ENCODE measurements at places on chromosomes 16 and 17. TPM values are rescaled to one million over a fixed set of nuclear protein-coding genes. Genes with fewer than 3 reads are reported as not detected.

DNA sequence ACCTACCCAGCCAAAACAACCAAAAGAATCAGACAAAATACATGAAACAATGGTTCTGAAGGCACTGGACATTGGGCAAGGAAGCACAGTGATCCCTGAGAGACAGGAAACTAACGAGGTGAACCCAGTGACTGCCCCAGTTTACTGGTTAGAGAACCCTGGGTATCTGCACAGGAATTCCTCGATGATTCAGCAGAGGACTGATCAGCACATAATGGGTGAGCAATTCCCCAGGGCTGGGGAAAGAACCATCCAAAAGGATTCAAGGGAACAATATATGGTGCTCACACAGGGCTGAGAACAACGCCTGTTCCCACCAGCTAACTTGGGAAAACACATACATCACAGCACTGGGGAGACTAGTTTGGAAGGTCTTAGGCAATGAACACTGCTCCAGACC, 167.2 kb downstream of the PARN start:
- DNase-seq, result no peak

GRCh38 chr17:80929449-80929848, 62.2 kb upstream of the CHMP6 start:
- DNase-seq, result no peak

CES4A gene
- polyA plus RNA-seq, result 6.8 TPM

CDH5 gene
- polyA plus RNA-seq, result 62.7 TPM

DNA sequence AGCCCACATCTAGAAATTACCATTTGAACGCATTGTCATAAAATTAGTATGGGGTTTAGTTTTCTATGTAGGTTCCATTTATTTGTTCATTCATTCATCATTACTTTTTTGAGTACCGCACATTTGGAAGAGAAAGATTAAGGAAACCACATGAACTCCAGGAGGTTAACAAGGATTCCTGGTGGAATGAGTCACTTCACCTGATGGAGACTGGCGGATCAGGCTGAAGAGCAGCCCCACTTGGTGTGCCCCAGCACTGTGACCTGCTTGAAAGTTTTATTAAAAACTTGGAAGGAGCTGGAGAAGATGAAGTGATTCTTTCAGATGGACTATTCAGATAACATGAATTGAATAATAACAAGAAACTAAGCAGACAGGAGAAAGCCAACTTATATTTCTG, 293.6 kb upstream of the CDH11 start:
- no peak for DNase-seq

- no peak for DNase-seq
Measured at GRCh38 chr16:22933173-22933572, 119.2 kb downstream of the HS3ST2 start.

DNA sequence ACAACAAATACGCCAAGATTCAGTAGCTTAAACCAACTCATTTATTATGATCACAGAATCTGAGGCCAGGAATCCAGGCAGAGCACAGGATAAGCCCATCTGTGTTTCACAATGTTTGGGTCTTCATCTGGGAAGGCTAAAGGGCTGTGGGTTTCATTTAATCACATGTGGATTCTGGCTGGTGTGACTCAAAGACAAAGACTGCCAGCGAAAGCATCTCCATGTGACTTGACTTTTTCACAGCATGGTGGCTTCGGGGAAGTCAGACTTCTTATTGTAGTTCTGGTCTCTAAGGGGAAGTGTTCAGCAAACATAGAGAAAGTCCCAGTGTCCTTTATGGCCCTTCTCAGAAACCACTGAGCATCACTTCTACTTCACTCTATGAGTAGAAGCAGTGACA, 1014.4 kb upstream of the GOT2 start:
- no peak for DNase-seq

CRYM gene
- 9.8 TPM for polyA plus RNA-seq

KRTAP4-4 gene
- not detected for polyA plus RNA-seq

GRCh38 chr17:31794111-31794510, 64.9 kb downstream of the COPRS start:
- no peak for DNase-seq

- DNase-seq, result no peak
Measured at GRCh38 chr16:87227296-87227951, 89.8 kb downstream of the C16orf95 start.

DNA sequence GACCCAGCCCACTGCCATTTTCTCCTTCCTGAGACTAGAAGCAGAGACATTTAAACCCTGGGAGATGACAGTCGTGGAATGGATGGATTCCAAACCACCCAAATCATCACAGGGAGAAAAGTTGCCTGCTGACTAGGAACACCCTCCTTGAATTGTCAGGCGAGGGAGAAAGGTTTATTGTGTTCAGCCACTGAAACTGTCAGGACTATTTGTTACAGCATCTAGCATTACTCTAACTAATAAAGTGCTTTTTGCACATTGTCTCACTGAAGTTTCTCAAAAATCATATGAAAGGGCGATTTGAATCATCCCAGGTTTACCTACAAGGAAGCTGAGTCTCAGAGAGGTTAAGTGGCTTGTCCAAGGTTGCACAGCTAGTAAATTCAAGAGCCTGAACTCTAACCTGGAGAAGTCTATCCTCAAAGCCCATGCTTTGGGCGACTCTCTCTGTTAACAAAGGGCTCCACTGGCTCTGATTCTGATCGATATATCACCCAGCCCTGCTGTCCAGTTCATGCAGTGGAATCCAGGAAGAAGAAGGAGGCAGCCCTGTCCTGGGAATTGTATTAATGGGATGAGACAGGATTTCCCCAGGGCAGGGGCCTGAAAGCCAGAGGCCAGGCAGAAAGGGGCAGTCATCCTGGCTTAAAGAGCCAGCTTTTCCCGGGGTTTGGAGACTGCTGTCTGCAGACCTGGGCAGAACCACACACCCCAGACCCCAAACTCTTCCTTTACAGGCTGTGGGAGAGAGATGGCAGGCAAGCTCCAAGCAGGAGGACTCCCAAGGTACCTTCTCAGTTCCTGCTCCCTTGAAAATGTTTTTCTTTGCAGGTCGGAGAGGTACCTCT, 37.5 kb downstream of the IRX3 start:
- no peak for DNase-seq

DNA sequence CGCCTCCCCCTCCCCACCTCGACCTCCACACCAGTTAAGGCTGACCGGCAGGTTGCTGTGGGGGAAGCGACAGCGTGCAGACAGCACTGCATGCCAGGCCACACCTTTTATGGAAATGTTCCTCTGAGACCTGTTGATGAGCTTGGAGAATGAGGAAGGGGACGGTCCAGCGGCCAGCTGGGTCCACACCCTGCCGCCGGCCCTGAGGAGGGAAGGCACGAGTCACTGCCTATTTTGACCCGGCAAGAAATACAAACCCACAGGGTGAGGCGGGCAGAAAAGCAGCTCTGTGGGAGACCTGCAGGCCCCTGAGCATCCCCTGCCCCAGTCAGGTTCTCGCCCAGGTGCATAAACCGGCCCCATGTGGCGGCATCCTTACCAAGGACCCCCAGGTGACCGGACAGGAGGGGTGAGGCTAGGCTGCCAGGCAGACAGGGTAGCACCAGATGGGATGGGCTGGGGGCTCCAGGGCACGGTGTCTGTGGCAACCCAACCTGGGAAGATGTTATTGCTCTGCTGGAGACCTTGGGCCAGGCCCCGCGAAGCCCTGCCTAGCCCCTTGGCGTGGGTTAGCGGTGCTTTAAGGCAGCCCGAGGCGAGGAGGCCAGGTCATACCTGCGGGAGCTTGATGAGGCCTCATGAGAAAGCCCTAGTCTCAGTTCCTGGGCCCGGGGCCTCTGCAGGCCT, 12.7 kb downstream of the NATD1 start:
- DNase-seq, result no peak

DNA sequence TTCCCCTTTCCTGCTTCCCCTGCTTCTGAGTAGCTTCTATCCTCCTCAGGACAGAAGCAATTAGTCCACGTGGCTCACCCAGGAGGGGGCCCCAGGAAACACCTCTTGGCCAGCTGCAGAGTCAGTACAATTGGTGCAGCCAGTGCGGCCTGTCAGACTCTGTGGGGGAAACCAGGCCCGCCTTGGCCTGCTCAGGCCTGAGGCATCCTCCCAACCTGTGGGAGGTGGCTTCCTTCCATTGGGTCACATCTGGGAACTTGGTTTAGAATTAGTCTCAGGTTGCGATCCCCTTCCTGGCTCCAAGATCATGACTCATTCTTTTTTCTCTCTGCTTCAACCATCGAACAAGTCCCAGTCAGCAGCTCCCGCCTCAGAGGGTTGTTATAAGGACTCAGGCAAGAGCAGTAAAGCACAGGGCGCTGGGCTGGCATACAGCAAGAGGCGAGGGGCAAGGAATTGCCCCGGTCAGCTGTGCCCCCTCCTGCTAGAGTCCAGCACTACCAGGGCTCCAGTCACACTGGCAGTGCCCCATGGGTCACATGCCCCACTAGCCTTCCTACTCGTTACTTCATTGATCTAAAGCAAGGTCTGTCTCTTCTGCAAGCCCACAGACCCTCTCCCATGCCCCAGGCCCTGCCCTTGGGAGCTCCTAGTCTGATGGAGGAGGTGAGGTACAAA, 8.1 kb upstream of the EPX start:
- DNase-seq, result no peak

- no peak for DNase-seq
Measured at GRCh38 chr17:17510456-17511292, 14.5 kb upstream of the RASD1 start.

SRRM2 gene
- polyA plus RNA-seq, result 392 TPM

CSH1 gene
- 7.5 TPM for polyA plus RNA-seq

Measured in right renal cortex interstitium (tissue), 3 donors.